ENCODE measurements at places on chromosomes 7 and 10. TPM values are rescaled to one million over a fixed set of nuclear protein-coding genes. Genes with fewer than 3 reads are reported as not detected.

MYPN gene
- total RNA-seq = 0.28 TPM

SYT15 gene
- total RNA-seq = 24.8 TPM

DNA sequence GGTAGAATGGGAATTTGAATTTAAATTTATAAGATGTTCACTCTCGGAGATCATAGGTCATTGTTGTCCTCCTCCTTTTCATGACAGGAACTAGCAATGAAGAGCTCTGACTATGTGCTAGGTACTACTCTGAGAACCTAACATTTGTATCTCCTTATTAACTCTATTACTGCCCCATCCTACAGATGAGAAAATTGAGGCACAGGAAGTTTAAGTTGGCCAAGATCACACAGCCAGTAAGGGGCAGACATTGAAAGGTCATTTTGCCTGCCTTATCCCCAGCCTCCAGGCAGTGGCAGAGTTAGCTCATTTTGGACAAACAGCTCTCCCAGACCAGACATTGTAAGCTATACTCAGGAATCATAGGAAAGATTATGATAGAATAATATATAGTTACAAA lies 6.0 kb downstream of the SRGN start:
- DNase-seq = no peak

DNA sequence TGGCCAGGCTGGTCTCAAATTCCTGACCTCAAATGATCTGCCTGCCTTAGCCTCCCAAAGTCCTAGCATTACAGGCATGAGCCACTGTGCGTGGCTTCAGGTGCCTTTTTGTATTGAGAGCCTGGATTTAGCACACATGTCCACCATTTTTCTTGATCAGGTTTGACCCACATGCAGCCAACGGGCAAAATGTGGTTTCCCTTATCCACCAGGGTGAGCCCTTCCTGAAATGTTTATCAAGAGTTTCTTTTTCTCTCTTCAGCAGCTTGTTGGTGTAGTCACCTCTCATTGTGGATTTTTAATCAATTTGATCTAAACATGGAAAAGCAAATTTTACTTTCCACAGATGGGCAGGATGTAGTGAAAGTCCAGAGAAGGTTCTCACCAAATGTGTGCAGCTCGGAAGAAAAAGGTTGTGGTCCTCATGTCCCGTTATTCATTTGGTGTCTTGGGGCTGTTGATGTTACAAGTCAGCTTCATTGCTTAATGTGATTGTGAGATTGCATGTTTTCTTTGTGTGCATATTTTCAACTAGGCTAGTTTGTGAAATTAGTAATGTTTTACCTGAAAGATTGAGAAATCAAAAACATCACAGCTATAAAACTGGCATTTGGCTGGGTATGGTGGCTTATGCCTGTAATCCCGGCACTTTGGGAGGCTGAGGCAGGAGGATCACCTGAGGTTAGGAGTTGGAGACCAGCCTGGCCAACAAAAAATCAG lies 28.9 kb downstream of the GUSB start:
- DNase-seq = no peak

GRCh38 chr7:30937416-30937815 lies 25.8 kb downstream of the AQP1 start:
- DNase-seq = no peak

DNA sequence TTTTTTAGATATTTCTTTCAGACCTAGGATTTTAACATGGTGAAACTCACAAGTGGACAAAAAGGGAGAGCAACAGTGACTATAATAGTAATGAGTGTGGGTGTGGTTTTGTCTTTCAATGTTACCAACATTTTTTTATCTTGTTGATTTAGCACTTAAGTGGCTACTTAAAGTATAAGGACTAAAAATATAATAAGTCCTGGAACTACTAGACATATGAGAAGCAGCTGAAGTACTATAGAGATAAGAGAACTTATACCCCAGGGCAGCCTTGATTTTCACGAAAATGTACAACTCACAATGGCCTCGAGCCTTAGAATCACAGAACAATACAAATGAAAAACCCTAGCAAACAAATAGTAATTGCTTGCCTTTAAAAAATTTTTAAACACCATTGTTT lies 1151.8 kb downstream of the TYW1 start:
- peak; percentile 29 for DNase-seq

Measured in lung (tissue), 17 donors.